Activated T-cell treated with anti-CD3 and anti-CD28 coated beads for 24 hours (primary cell): ENCODE measurements at places on chromosomes 2 and 18.
A peak's percentile ranks its signal among the peaks of the same experiment; 100 is the strongest.

DNA sequence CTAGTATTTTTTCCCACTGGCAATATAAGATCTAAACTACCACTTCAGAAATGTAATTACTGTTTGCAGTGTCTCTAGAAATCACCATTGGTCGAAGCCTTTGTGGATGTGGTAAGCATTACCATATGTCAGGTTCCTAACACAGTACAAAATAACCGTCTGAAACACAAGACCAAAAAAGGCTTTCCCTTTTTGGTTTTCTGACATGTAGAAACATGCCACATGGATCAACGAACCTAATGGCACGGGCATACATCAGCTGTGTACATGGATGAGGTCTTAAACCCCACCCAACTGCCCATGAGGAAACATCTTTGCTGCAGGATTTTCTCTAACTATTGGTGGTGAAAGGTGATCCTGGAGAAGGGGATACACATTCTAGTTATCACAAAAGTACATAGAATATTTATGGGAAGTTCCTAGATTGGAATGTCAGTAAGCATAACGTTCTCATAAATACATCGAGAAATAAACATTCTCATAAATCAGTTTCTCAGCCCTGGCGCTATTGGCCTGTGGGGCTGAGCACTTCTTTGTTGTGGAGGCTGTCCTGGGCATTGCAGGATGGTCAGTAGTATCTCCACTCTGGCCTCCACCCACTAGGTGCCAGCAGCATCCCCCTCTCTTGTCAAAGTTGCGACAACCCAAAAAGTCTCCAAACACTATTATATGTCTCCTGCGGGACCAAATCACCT is 9.0 kb downstream of the VIT start:
- no peak for DNase-seq

GRCh38 chr2:184729581-184729980 is 131.3 kb downstream of the ZNF804A start:
- DNase-seq, result no peak

GRCh38 chr2:167292430-167293171 is 404.3 kb downstream of the XIRP2 start:
- peak; percentile 38 for DNase-seq

DNA sequence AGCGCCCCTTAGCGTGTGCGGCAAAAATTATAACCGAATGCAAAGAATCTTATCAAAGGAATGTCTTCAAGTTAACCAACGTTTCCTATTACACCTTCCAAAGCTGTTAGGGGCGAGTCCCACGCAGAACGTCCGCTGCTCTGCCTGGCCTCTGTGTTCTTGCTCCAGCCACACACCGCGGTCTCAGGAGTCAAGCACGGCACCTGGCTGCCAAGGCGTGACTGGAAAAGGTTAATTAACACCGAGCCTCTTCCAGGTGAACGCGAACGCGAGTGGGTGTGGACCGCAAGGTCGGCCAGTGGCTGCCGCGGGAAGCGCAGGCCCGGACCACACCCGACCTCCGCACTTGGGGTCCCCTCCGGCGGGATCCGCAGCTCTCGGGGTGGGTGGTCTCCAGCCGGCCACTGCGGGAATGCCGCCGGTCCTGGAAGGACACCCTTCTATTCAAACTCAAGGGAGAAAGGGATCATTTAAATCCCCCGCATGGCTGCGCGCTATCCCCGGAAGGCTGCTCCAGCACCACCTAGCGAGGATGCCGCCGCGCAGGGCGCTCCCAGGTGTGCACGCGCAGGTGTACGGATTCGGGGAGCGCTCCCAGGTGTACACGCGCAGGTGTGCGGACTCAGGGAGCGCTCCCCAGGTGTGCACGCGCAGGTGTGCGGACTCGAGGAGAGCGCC is 830 bp downstream of the CYB5A start:
- DNase-seq, result no peak

GRCh38 chr2:67802291-67802690 is 260.5 kb downstream of the C1D start:
- DNase-seq, result no peak

- DNase-seq, result no peak
These were observed 166.2 kb downstream of the SH3RF3 start for GRCh38 chr2:109295070-109295780.

DNA sequence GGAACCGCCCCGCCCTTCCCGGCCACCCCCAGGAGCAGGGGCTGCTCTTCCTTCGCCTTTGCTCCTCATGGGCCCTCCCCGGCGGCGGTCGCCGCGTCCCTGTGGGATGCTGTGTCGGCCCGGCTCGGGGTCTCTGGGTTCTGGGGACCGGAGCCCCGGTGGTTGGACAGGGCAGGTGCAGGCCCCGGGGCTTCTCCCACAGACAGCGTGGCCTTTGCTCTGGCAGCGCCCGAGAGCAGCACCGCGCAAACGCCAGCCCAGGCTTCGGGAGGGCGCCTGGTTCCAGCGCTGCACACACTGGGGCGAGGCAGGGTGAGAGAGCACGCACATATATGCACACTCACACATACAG is 9.0 kb upstream of the KCNG2 start:
- DNase-seq, result no peak

DNA sequence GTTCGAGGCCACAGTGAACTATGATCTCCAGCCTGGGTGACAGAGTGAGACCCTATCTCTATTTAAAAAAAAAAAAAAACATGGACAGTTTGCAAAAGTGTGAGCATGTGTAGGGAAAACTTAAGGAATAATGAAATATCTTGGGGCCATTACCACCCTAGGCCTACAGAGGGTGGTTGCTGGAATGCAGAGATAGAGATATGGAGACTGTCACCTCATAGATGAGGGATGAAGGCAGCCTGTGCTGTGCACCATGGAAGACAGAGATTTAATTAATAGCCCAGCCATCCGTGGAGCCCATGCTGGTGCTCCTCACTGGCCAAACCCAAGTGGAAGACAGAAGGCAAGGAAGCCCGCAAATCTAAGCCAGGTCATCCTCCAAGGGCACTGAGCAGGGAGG is 16.6 kb upstream of the CEP68 start:
- no peak for DNase-seq

DNA sequence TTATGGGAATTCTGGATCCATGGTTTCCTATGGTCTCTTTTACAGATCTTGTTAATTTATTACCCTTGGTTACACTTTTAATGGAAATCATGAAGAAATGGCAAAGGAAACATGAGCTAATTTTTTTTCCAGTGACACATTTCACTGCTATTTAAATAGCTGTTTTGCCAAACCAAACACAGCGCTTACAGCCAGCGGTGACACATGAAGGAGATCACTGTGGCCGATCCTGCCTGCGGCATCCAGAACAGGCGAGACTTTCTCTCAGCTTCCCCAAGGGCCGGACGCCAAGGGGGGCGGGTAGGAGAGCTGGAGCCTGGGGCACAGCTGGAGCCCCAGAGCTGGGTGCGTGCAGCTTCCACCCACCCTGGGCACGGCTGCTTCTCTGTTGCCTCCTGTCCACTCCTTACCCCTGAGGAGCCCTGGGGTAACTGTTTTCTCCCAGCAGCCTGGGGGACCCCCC is 81.4 kb upstream of the PKDCC start:
- no peak for DNase-seq

DNA sequence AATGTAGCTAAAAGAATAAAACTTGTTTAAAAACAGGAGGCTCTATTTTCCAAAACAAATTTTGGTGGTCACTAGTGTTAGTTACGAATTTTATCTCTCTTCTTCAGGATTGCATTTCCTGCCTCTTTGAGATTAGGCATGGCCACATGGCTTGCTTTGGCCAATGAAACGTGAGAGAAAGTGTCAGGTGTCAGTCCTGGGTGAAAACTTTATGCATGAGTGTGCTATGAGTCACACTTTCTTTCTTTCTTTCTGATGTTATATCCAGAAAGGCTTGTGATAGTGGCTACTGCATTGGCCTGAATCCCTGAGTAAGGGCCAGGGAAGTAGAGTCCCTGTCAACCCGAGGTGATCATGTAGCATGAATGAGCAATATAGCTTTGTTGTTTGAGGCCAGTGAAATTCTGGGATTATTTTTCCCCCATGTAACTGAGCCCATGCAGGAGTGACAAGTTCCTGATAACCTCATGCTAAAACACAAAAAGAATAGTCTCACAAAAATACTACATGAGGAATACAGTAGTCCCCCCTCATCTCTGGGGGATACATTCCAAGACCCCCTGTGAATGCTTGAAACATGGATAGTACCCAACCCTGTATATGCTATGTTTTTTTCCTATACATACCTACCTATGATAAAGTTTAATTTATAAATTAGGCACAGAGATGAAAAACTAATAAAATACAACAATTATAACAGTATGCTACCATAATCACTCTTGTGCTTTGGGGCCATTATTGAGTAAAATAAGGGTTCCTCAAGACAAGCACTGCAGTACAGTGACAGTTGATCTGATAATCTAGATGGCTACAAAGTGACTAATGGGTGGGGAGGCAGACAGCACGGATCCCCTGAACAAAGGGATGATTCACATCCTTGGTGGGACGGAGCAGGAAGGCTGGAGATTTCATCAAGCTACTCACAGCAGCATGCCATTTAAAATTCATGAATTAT is 109.5 kb downstream of the CDC42EP3 start:
- DNase-seq, result no peak

DNA sequence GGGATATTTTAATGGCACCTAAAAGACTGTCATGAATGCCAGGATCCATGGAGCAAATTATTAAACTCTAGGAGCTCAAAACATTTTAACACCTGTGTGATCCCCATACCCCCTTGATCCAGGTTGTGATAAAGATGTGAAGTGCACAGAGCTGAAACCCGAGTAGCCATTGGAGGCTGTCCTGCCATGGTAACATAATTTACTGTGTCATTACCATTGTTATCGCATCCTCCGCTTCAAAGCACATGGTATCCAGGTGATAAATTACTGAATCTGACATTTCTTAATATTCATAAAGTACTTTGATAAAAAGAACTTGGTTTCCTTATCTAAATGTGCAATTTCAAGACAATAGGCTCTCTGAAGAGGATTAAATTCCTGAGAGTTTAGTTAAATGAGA is 109.3 kb downstream of the CHST9 start:
- no peak for DNase-seq

DNA sequence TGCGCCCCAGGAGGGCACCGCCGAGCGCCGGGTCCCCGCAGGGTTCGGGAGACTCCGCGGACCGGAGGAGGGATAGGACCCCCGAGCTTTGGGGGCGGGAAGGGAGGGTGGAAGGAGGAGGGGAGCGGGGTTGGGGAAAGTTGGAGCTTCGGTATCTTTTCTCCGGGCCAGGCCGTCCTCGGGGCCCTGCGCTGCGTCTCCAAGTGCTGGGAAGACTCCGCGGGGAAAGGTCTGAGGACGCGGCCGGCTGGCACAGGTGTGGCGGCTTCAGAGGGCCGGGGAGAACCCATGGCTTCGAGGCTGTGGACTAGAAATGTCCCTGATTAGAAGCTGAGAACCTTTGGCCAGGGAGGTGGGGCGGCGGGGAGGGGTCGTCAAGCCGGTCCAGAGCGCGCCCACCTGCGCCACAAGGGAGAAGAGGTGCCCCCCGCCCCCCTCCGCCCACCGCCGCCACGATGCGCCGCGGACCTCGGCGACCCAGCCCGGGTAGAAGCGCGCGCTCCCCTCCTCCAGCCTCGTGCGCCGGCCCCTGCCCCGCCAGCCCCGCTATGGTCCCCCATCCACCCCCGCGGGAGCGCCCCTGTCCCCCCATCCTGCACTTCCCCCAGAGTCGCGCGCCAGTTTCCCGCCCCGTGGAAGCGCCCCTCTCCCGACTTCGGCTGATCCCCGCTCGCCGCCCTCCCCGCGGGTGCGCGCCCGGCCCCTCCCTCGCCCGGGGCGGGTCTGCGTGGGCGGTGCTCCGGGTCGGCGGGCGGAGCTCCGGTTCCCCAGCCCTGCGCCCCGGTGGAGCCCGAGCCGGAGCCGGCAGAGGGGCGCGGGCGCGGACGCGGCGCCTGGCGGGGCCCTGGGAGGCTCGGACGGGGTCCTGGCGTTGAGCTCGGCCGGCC is at the start of gene SNTG2:
TSS of gene SNTG2 (plus strand) at position 770 of the 887 bp plus-strand sequence. CDS start 148 bp downstream, outside the sequence.
- peak; percentile 42 for DNase-seq

- DNase-seq, result no peak
These were observed 26.8 kb downstream of the ABI2 start for GRCh38 chr2:203354966-203355365.
